Neural crest cell (in vitro differentiated cells): ENCODE measurements at places on chromosomes 16 and 17.

DNA sequence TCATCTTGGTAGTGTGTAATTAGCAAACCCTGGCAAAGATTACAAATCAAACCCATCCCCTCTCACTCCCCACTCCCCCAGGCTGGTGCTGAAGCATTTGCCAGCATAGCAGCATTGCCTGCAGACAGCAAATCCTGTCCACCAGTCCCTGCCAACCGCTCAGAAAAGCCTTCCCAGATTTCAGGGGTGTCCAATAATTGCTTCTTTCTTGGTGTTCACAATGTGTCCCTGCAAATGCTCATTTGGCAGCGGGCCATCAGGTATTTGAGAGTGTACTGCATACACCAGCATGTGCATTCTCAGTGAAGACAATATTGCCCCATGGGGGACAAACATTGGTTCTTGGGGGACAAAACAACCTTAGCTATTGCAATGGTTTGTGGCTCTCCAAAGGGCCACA is 28.2 kb downstream of the ORC6 start:
- no peak for DNase-seq
- H3K27ac ChIP-seq: no peak overlapping the region
- H3K4me3 ChIP-seq: no peak overlapping the region
- H3K36me3 ChIP-seq: no peaks in the 10 kb centered on the region
- H3K4me1 ChIP-seq: no peaks in the 10 kb centered on the region

GRCh38 chr17:83079352-83079747 is at the start of gene METRNL:
Gene METRNL (plus strand): TSS chr17:83079609. CDS start chr17:83079816, 207 bp downstream.
- peaks cover 7% of the 10 kb centered on the region for H3K4me1 ChIP-seq
- H3K27me3 ChIP-seq: peaks cover 49% of the 10 kb centered on the region
- H3K27ac ChIP-seq: no peak within 1 kb of the TSS
- DNase-seq: peak; percentile 58

DNA sequence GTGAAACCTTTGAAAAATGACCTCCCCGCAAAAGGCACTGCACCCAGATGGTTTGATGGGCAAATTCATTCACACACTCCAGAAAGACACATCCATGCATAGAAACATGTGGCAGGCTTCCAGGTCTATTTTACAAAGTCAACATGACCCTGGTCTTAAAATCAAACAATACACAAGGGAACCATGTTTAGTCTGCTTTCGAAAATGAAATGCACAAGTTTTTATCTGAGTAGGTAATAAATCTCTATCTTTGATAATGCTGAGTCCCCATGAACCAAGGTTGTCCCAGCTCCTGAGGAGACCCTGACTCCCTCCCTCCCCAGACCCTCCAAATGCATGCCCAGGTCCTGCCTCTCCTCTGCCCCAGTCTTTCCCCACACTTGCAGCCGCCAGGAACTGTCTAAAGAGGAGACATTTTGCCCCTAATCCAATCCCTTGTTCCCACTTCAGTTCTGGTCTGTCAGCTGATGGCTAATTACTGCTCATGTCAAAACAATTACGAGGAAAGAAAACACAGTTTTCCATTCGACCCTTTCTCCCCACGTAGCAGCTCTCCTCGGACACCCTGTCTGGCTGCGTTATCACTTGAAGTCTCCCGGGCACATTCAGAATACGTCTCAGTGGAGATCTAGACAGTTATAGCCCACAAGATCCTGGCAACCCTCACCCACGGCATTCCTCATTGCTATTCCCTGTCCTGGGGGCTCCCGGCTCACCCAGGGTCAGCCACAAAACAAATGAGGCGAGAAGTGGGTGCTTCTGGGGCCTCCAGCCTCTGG is 68.8 kb upstream of the RCVRN start:
- H3K4me3 ChIP-seq: no peak overlapping the region
- no peaks in the 10 kb centered on the region for H3K27me3 ChIP-seq

DNA sequence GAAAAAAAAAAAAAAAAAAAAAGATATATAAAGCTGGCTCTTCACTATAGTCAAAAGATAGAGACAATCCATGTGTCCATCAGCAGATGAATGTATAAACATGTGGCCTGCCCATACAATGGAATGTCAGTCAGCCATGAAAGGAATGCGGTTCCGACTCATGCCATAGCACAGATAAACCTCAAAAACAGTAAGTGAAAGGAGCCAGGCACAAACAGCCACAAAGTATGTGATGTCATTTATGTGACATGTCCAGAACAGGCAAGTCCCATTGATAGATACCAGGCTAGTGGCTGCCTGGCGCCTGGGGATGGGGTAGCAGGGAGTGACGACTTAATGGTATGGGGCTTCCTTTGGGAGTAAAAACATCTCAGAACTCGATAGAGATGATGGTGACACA is 155.7 kb downstream of the CMIP start:
- no peak for DNase-seq
- H3K4me1 ChIP-seq: peaks cover 38% of the 10 kb centered on the region
- H3K36me3 ChIP-seq: no peaks in the 10 kb centered on the region
- peak overlapping the region; percentile 38 for H3K27ac ChIP-seq
- no peaks in the 10 kb centered on the region for H3K27me3 ChIP-seq
